Stimulated activated CD4-positive, alpha-beta T cell treated with anti-CD3 and anti-CD28 coated beads, Interleukin-2, amount 100 ng/mL, for 24 hours (primary cell): ENCODE measurements at places on chromosomes 5 and 9.
A peak's percentile ranks its signal among the peaks of the same experiment; 100 is the strongest.

GRCh38 chr9:100590481-100590880 lies 12.6 kb downstream of the CAVIN4 start:
- DNase-seq: no peak

DNA sequence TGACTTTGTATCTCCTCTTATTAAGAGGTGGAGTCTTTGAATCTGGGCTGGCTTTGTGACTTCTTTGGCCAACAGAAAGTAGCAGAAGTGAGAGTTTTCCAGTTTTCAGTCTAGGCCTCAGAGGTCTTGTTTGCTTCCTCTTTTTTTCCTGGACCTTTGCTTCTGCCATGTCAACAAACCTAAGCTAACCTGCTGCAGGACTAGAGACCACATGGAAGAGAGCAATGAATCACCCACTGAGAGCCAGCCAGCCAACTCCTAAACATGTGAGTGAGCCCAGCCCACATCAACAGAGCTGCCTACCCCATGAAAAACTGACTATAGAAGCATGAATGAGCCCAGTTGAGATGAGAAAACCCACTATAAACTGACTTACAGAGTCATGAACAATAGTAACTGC lies 29.9 kb downstream of the MRPL22 start:
- no peak for DNase-seq

DNA sequence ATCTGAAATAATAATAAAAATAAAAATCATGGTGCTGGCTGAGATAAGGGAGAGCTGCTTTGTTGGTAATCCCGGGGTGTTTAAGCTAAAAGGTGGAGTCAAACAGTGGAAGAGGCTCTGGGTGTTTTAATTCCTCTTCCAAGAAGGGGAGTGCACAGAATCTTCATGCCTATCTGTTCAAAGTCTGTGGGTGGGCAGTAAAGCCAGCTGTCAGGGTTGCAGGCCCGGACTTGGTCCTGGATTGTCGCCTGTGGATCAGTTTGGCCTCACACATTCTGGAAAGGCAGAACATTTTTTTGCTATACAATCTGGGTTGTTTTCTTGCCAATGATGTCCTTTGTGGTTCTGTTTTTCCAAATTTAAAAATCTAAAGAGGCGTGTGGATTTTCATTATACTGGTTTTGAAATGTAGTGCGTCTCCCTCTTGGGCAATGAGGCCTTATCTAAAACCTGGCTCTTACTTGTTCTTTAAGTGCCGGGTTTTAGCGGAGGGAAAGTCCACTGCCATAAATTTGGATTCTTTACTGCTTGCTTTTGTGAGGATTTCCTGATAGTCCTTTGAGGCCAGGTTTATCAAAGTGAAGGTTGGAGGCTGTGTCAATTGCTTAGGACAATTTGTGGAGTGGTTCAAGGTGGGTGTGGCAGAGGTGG lies 5.8 kb downstream of the ANKDD1B start:
- DNase-seq: no peak

DNA sequence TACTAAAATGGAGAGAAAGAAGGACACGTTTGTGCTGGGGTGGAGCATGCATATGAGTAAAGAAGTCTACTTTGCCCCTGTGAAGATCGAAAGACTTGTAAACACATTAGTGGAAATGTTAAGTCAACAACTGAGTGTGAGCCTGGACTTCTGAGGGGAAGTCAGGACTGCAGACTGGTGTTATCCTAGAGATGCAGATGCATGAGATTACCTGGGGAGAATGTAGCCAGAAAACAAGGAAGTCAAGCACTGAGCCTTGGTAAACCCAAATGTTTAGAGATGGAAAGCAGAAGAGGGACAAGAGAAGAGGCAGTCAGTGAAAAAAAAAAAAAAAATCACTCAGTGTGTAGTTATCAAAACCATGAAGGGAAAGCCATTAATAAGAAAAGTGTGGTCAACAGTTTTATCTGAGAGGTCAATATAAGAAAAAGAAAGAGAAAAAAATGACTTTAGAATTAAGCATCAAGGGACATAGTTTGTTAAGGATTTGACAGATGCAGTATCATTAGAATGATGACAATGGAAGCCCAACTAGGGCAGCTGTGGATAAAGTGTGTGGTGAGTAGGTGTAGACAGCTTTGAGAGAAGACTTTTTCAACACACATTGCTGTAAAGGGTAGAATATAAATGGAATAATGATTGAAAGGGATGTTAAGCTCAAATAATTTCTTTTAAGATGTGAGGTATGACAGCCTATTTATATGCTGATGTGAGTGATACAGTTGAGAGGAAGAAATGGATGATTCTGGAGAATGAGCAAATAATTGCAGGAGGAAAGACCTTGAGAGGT lies 22.2 kb downstream of the JAKMIP2 start:
- DNase-seq: no peak

- DNase-seq: no peak
These were observed 103.2 kb downstream of the FSTL4 start for GRCh38 chr5:133508845-133509741.

GRCh38 chr5:112529525-112529924 lies 110.4 kb upstream of the EPB41L4A start:
- DNase-seq: no peak

- DNase-seq: no peak
These were observed 43.4 kb upstream of the FANCC start for GRCh38 chr9:95360866-95361265.

GRCh38 chr5:96627792-96628398 lies 34.3 kb upstream of the CAST start:
- no peak for DNase-seq

DNA sequence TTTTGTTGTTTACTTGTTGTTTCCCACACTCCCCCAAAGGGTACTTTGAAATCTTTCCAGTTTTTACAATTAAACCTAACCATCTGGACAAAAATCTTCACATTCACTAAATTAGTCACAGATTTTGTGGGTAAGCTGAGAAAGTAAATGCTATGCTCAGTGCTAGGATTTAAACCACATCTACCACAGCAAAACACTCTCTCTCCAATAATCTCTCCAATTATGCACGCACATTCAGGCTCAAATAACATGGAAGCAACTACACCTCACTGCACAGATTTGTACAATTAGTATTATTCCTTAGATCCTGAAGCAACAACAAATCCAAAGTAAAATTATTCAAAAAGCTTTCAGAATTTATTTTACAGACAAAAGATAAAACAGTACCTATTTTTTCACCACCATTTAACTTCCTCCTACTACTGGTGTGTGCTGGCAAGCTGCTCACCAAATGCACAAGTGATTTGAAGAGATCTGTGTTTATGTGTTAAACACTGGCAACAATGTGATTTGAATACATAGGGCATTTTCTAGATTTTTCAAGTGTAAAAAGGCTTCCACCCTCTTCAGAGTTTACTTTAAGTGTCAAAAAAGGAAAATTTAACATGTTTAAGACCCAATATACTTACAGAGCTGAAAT lies 16.6 kb downstream of the ZNF608 start:
- DNase-seq: no peak

GRCh38 chr5:141742866-141743851 lies 61.1 kb upstream of the ARAP3 start:
- DNase-seq: peak; percentile 27

DNA sequence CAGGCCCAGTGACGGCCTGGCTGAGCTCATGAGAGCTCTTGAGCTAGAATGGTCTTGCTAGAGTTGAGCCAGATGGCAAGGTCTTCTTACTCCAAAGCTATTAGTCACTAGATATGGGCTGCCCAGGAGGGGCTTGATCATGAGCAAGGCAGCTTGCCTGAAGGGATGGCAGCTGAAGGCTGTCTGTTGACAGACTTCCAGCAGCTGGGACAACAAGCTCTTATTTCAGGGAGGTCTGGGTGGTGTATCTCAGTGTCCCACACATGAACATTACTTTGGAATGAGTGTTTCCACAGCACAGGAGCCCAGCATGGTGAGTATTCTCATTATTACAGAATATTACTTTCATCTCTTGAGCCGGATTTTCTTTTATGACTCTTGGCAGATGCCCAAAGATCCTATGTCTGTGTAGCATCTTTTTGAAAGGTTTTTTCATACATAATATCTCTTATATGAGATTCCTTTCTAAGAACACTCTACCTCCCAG lies 414.1 kb downstream of the ARHGEF28 start:
- no peak for DNase-seq

DNA sequence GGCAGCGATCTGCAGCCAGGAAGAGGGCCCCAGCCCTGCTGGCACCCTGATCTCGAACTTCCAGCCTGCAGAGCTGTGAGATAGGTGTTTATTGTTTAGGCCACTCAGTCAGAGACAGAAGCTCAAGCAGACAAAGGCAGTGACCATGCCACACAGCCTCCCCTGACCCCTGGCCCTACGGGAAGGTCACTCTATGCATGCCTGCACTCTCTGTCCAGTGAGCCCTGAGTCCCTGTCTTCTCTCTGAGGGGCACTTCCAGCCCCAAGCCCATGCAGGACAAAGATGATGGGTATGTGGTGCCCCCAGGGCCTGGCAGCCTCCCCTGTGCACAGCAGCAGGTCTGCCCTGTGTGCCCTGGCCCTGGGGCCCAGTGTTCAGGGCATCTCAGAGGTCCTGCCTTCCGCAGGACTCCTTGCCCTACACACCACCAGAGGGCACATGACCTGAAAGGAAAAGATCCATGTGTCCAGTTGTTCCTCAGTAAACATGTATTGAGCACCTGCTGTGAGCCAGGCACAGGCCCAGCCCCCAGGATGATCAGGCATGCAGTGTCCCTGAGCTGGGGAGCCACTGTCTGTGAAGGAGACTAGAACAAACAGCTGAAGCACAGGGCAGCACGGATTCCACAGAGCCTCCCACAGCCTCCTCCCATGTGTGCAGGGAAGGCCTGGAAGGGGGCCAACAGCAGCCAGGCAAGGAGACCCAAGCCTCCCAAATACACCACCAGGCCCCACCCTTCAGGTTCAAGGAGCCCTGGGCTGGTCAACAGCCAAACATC lies 109.3 kb downstream of the ATPSCKMT start:
- no peak for DNase-seq

- DNase-seq: no peak
These were observed 92.6 kb downstream of the STK32A start for GRCh38 chr5:147327421-147327820.

- DNase-seq: no peak
These were observed 91.5 kb downstream of the TTLL11 start for GRCh38 chr9:122001491-122002201.

DNA sequence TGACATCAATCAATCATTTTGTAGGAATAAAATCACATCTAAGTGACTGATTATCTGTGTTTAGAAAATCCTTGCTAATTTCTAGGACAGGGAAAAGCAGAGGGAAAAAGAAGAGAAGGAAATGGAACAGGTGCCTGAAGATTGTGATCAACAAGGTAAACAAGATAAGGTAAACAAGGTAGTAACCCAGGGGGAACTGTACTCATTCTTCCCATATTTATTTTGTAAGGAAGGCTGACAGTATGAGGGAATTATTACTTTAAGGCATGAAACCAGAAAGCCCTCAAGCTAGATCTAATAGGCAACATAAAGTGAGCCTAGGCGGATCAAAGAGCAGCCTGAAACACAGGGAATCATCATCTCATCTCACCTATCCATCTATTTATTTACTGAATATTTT lies 231.1 kb downstream of the MLLT3 start:
- no peak for DNase-seq

- no peak for DNase-seq
These were observed 78.3 kb downstream of the CEP120 start for GRCh38 chr5:123344816-123345426.
